ENCODE measurements at places on chromosomes 3 and 15.

DNA sequence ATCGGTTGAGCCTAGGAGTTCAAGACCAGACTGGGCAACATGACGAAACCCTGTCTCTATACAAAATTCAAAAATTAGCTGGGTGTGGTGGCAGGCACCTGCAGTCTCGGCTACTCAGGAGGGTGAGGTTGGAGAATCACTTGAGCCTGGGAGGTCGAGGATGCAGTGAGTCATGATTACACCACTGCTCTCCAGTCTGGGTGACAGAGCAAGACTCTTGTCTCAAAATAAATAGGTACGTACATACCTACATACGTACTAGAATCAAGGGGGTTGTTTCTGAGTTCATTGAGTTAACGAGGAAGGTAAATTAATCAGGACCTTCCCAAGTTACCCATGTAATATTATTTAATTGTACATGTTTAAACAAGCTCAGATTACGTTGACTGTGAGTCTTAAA lies 97.5 kb downstream of the CHL1 start:
- DNase-seq, result no peak

GRCh38 chr3:154310840-154311239 lies 13.4 kb downstream of the DHX36 start:
- no peak for DNase-seq

- no peak for DNase-seq
Observed at GRCh38 chr3:47225310-47225906, 57.2 kb downstream of the KIF9 start.

DNA sequence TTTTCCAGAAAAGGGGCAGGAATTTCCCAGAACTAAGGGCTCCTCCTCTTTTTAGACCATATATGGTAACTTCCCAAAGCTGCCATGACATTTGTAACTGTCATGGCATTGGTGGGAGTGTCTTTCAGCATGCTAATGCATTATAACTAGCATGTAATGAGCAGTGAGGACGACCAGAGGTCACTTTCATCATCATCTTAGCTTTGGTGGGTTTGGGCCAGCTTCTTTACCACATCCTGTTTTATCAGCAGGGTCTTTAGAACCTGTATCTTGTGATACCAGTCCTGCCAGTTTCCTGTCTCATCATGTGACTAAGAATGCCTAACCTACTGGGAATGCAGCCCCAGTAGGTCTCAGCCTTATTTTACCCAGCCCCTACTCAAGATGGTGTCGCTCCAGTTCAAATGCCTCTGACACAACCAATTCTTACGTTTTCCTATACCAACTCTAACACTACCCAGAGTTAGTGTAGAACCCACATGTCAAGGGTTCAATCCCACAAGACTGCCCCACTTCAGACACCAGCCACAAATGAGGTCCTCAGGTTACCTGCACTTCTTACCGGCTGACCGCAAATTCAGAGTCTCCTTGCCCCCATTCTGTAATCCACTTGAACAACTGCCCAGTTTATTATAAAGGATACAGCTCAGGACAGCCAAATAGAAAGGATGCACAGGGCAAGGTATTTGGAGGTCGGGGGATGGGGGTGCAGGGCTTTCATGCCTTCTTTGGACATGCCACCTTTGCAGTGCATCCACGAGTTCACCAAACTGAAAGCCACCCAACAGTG lies 17.7 kb downstream of the FOXB1 start:
- no peak for DNase-seq
